HL-60 (cell line): ENCODE measurements at places on chromosomes 16 and 17.

DNA sequence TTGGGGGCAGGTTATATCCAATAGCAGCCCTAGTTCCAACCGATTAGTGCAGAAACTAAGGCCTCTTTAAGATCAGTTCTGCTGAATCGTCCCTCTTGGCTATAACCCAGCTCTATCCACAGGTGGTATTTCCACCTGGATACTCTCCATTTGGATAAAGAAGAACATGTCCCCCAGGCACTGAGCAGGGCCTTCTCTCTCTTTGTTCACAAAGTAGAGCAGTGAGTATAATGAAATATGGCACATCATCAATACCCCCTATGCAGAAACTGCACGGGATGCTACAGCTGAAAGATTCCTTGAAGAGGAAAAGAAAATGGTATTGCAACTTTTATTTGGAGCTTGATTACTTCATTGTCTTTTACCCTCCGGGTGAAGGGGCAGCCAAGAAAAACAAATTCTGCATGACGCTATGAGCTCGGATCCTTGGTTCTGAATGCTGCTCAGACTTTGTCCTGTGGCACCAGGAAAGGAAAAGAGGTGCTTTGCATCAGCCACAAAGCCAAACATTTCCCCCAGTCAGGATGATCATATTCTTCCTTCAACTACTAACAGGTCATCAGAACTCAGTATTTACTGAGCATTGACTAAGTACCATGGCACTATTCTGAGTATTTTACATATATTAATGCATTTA is 399.7 kb downstream of the NPIPA8 start:
- DNase-seq: no peak

GRCh38 chr16:13542284-13542683 is 377.7 kb upstream of the ERCC4 start:
- no peak for DNase-seq

DNA sequence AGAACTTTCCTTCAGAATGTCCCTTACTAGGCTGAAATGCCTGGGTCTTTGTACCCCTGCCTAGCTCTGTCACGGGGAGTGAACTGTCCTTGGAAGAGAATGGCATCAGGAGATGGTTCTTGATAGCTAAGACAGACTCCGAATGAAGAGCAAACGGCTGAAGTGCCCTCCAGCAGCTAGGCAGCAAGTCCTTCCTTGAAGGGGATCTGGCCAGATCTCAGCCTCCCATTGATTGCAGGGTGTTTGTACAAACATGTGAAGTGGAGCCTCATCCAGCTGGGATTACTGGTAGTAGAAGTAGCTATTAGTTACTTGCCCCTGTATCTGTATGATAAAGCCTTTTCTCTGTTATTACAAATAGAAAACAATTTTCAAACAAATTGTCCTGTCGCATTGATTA is 30.9 kb downstream of the LRRC36 start:
- DNase-seq: no peak

- DNase-seq: no peak
These were observed 13.1 kb upstream of the DUSP14 start for GRCh38 chr17:37476431-37477120.

- no peak for DNase-seq
These were observed 7.6 kb downstream of the MYO1C start for GRCh38 chr17:1484676-1485422.

- peak; percentile 97 for DNase-seq
These were observed 18.2 kb upstream of the ABR start for GRCh38 chr17:1197781-1198490.
